Esophagus squamous epithelium (tissue), 5 donors: ENCODE measurements at places on chromosomes 6 and 20.

DNA sequence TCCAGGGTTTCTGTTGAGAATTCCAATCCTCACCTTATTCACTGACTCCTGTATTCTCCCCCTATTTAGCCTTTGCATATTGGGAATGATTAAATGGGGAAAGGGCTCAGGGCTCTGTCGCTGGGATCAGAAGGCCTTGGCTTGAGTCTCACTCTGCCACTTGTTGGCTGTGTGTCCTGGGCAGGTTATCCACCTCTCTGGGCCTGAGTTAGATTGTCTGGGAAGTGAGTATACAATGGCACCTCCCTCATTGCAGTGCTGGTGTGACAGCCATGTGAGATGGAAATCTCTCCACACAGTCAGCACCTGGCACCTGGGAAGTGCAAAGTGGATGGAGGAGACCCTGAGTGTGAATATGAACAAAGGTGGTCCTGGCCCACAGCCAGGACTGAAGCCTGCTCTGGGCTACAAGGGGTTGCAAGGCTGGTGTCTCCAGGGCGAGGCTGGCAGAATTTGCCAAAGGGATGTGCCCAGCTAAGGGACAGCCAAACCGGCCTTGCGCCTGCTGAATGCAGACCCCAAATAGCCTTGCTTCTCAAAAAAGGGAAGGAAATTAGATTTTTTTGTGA is 200.0 kb upstream of the PMEPA1 start:
- no peak for DNase-seq

- no peak for DNase-seq
Observed at GRCh38 chr20:51578145-51578459, 35.6 kb upstream of the NFATC2 start.

- DNase-seq: no peak
Observed at GRCh38 chr6:134508862-134509498, 191.1 kb upstream of the SGK1 start.

- DNase-seq: no peak
Observed at GRCh38 chr6:95230071-95230740, 347.1 kb upstream of the MANEA start.

- DNase-seq: no peak
Observed at GRCh38 chr20:60054716-60055634, 96.8 kb downstream of the CDH26 start.

DNA sequence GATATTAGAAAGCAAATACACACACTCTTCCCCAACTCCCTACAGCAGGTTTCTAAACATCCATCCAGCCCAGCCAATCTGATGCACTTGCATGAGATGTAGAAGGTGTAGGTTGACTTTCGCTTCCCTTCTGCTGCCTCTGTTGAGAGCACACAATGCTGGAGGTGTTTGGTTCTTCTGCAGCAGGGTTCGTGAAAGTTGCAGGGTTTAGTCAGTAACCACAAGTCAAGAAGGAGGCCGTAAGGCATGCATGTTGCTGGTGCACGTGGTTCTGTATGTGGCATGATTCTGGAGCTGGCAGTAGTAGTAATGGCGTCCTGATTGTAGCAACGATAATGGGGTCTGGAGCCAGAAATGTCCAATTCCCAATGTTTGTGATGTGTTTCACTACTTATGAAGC is 53.0 kb downstream of the DEK start:
- no peak for DNase-seq

DNA sequence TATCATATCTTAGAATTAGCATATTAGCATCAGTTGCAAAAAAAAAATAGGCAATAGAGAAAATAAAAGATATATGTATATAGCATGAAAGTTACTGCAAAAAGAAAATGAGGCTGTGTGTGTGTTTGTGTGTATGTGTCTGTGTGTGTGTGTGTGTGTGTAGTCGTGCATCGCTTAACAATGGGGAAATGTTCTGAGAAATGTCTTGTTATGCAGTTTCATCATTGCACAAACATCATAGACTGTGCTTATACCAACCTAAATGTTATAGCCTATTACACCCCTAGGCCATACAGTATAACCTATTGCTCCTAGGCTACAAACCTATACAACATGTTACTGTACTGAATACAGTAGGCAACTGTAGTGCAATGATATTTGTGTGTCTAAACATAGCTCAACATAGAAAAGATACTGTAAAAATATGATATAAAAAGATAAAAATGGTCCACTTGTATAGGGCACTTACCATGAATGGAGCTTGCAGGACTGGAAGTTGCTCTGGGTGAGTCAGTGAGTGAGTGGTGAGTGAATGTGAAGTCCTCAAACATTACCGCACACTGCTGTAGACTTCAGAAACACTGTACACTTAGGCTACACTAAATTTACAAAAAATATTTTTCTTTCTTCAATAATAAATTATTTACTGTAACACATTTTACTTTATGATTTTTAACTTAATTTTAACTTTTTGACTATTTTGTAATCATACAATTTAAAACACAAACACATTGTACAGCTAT is 805.1 kb downstream of the KIF16B start:
- DNase-seq: no peak

DNA sequence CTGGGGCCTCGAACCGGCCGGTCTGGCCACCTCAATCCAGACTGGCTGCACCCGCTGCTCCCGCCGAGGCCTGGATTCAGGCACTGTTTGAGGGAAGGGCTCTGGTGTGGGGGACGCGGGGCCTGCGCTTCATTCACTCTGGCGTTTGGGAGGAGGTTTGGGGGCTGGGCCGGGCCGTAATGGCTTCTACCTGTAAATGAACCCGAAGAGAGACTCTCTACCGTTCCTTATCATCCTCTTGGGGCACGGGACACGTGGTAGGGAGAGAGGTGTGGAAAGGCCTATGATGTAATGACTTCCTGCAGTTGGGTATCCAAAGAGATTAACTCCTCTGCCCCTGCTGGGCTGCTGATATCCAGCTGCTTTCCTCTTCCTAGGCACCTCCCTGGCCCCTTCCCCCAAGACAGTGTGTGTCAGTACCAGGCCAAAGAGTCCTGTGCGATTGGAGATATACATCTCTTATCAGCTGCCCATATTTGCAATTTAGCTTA is 1.8 kb downstream of the FOXO3 start:
- no peak for DNase-seq

GRCh38 chr6:4967301-4968030 is 36.4 kb downstream of the RPP40 start:
- no peak for DNase-seq

DNA sequence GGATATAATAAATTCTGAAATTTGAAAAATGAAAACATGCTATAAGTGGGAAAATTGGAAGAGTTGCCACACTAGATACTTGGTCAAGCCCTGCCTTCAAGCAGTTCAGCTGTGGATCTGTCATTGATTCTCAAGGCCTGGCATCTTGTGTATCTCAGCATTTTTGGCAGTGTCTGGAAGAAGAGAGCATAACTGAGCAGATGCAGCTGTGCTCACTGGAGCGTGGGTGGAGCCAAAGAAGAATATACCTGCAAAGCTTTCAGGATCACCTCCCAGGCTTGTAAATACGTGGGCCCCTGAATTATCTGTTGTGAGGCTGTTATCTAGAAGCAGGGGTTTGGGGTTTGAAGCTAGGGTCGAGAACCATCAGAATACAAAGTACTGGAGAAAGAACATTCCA is 31.3 kb upstream of the CHD6 start:
- no peak for DNase-seq

GRCh38 chr20:20267685-20268370 is 100.1 kb upstream of the INSM1 start:
- DNase-seq: no peak

DNA sequence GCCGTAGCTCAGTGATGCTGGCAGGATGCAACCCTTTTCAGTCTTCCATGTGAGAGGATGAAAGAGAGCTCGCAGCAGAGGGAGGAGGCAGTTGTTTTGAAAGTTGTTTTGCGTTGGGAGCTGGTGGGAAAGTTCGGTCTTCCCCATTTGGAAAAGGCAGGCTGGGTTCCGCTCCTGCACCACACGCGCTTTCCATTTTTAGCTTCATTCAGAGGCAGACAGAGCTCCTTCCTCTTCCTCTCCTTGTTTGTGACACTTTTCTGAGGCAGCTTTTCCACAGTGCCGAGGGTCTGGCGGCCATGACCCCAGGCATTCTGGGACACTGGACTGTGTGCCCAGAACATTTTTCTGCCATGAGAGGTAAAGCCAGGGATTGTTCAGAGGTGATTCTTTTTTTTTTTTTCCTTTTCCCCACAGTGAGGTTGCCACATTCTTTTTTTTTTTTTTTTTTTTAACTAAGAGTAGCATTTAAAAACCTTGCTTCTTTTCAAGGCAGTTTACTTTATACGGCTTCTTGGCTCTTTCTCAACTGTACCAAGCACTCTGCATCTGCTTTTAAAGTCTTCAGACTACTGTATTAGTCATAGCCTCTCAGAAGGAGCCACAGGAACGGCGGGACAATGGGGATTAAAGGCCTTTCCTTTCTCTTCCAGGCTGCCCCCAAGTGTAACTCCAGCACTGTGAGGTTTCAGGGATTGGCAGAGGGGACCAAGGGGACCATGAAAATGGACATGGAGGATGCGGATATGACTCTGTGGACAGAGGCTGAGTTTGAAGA is 1.6 kb downstream of the PRDM1 start:
- DNase-seq: no peak

DNA sequence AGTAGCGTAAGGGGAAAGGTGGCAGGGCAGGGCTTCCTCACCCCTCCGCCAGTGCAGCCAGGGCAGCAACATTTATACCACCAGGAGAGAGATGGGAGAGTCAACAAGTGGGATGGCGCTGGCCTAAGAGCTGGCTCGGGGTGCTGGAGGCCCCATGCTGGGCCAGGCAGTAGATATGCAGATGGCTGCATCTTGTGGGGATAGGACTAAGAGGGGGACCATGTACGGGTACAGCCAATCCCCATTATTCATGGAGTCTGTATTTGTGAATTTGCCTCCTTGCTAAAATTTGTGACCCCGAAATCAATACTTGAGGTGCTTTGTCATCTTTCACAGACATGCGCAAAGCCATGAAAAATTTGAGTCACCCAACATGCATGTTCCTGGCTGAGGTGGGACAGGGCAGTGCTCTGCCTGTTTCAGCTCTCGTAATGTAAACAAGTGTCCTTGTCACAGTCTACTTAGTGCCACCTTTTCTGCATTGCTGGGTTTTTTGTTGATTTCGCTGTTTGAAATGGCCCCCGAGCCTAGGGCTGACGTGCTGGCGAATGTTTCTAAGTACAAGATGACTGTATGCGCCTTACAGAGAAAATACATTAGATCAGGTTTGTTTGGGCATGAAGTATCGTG is 27.5 kb upstream of the TAF8 start:
- no peak for DNase-seq

- no peak for DNase-seq
Observed at GRCh38 chr6:166435574-166435973, 52.8 kb upstream of the MPC1 start.

DNA sequence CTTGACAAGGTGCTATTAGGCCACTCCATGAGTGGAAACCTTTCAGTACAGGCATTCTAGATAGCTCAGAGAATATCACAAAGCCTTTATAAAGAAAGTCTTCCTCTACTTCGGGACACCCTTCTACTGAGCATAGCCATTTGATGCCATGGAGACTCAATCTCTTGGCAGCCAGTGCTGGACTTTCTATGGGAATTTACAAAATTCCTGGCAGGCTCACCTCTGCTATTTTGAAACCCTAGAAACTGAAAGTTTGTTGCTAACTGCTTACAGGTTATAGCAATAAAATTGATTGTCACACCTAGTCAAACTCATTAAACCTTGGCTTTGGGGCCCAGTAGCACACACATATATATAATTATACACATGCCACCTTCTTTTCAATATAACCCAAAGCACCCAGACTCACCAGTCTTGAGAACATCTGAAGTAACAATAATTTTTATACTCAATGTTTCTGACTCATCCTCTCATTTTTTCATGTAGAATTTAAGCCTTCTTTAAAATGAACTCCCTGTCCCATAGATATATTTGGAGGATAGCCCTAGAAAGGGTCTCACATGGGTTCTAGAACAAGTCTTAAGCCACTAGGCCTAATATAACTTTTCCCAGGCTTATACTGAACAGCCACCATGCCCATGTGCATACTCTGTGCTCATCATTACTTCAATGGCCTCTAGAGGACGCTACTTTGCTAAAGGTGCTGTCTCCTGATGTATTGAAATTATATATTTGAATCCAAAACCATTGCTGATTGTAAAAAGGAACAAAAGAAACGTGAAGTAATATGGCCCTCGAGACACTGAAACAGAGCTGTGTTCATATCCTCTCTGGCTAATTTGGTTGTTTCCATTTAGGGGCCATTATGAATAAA is 368.1 kb upstream of the MARCKS start:
- DNase-seq: no peak

DNA sequence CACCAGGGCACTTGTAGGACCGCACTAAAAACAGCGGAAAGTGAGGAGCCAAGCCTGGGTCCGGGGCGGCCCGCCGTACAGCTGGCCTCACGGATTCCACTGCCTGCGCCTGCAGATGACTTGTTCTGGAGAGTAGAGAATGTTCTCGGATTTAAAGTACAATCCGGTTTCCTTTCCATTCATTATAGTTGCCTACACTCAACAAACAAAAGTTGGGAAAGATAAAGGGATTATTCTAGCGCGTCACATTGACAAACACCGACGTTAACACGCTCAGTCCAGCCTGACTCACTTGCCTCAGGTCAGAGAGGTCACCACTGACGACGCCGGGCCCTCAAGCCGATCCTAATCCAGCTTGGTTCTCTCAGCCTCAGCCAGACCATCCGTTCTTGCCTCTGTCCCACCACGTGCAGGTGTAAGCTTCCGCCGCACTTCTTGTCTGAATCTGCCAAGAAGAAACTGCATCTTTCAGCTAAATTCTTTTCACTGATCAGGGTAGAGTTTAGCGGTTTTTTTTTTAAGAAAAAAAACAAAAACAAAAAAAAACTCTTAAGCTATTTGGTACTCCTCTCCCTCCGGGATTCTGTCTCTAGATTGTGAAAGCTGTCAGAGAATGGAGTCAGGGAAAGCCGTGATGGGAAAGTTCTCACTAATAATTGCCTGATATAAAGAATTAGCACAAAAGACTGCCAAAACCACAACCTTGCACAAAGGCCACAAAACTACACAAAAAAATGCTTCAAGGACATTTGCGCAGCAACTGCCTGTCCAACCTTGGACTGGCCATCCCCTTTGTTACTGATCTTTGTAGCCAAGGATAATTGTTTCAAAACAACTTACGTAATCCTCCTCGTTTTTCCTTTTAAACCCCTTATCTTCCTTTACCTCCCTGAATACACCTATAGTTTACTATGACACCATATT is 1.1 kb upstream of the PHF10 start:
- DNase-seq: no peak

DNA sequence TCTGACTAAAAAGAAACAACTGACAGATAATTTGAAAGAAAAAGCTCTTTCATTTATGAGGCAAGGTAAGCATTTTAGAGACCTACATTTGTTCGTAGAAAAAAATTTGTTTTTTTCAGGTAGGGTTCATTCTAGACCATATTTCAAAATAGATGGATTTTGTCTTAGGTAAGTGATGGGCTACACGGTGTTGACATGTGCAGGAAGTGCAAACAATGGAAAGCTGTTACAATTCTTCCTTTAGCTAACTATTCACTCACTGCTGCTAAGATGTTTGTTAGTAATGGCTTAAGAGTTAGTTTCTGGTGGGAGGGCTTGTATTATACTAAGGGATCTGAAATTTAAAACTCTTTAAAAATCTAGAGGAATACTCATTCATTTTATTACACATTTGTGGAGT is 96.7 kb downstream of the CD109 start:
- DNase-seq: no peak
